Astrocyte (in vitro differentiated cells and primary cell): ENCODE measurements at places on chromosomes 3 and 15. TPM values are rescaled to one million over a fixed set of nuclear protein-coding genes. Genes with fewer than 3 reads are reported as not detected.

DNA sequence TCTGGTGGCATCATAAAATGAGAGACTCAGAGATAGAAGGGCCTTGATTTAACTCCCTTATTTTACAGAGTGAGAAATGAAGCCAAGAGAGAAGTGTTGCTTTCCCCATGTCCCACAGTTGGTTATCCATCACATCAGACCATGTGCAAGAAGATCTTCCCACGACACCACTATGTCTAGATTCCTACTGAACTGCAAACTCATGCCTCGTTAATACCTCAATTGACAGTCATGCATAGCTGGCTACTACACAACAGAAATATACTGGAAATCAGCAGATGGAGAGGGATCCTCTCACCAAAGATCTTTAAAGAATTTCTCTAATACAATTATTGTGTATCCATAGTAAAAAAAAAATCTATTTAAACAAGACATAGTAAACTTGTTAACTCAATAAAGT, 33.3 kb downstream of the PEAK1 start:
- no peak for DNase-seq

GRCh38 chr3:13718000-13718399, 161.9 kb downstream of the WNT7A start:
- DNase-seq: no peak

GRCh38 chr15:52464040-52464439, 64.6 kb downstream of the MYO5A start:
- no peak for DNase-seq

GRCh38 chr3:135148398-135149020, 353.4 kb downstream of the EPHB1 start:
- DNase-seq: no peak

- DNase-seq: no peak
Observed at GRCh38 chr3:177362626-177363025, 165.3 kb upstream of the TBL1XR1 start.

GRCh38 chr15:101556273-101556672, 66.8 kb upstream of the PCSK6 start:
- no peak for DNase-seq

- DNase-seq: no peak
Observed at GRCh38 chr3:32500880-32501782, 1.5 kb downstream of the CMTM6 start.

- DNase-seq: no peak
Observed at GRCh38 chr3:38641461-38642110, 7.9 kb downstream of the SCN5A start.

- DNase-seq: no peak
Observed at GRCh38 chr3:102114264-102114979, 265.1 kb downstream of the NFKBIZ start.

- peak; percentile 29 for DNase-seq
Observed at GRCh38 chr3:117097351-117097750, 387.8 kb downstream of the TUSC7 start.

GRCh38 chr3:23888617-23889228, 28.1 kb downstream of the NKIRAS1 start:
- no peak for DNase-seq

- DNase-seq: no peak
Observed at GRCh38 chr3:58238830-58239229, 1.2 kb downstream of the ABHD6 start.

- no peak for DNase-seq
Observed at GRCh38 chr3:46893763-46894162, 16.2 kb downstream of the PTH1R start.

- peak; percentile 63 for DNase-seq
Observed at GRCh38 chr15:56719774-56720555, 13.3 kb downstream of the ZNF280D start.

GRCh38 chr3:127606981-127607595, 8.9 kb downstream of the MCM2 start:
- no peak for DNase-seq

- DNase-seq: no peak
Observed at GRCh38 chr15:68059630-68060029, 5.5 kb downstream of the PIAS1 start.

GRCh38 chr3:195208183-195208582, 62.8 kb downstream of the XXYLT1 start:
- no peak for DNase-seq

- no peak for DNase-seq
Observed at GRCh38 chr3:53478921-53479664, 15.3 kb upstream of the CACNA1D start.

DNA sequence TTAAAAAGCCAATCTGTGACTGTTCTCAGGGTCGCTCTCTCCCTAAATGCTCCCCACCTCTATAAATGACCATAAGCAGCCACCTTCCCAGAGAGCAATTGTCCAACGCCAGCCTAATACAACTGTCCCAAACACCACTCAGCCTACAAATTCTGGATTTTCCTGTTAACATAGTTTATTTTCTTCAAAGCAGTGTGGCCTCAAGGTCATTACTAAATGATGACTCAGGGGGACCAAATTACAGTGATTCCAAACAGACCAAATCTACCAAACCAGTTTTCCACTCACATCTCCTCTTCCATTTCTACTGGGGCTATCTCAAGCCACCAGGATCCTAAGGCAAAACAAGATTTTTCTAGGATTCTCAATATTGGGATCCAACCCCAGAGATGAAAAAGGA, 22.5 kb downstream of the HEXA start:
- no peak for DNase-seq

DNA sequence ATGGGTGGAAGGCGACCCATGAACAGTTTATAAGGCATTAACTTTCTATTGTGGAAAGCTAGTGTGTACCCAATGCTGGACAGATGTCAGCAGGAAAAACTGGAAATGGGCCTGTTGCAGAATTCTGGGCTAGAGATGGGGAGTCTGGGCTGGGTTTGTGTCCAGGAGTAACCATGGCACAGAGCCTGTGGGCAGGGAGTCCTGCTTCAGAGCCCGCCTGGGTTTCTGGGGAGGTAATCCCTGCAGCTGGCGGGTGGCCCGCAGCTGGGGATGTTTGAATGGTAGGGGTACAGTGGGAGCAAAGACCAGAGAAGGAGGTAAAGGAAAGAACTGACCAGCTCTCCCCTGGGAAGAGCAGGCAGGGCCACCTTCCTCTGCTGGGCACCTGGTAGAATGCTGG, 25.7 kb downstream of the ACAA1 start:
- DNase-seq: no peak

GRCh38 chr3:146594843-146595482, 10.2 kb downstream of the PLSCR5 start:
- DNase-seq: no peak

- peak; percentile 84 for DNase-seq
Observed at GRCh38 chr15:25790000-25790660, 73.0 kb downstream of the ATP10A start.

Gene GALNT15
- total RNA-seq: 0.95 and 3.0 TPM in 2 replicates

Gene CDV3
- total RNA-seq: 290 and 323 TPM in 2 replicates

Gene PRICKLE2
- 84.4 and 101 TPM in 2 replicates for total RNA-seq

Gene INO80
- total RNA-seq: 17.0 and 17.3 TPM in 2 replicates

Gene CFAP100
- not detected in 2 replicates for total RNA-seq

Gene GPR62
- total RNA-seq: not detected in 2 replicates

Gene ZPLD1
- 0.45 and 0.60 TPM in 2 replicates for total RNA-seq

Gene EPB42
- total RNA-seq: not detected in 2 replicates

Gene HHLA2
- total RNA-seq: not detected in 2 replicates

Gene SH2D7
- not detected in 2 replicates for total RNA-seq

Gene MEGF11
- total RNA-seq: 0.16 and 0.29 TPM in 2 replicates

Gene SLC33A1
- total RNA-seq: 27.3 and 30.4 TPM in 2 replicates

Gene SKOR1
- total RNA-seq: not detected in 2 replicates

Gene VGLL4
- 69.7 and 70.3 TPM in 2 replicates for total RNA-seq

Gene RBMS3
- total RNA-seq: 32.3 and 33.0 TPM in 2 replicates

Gene CELF6
- 0.41 TPM in 1 of 2 replicates, not detected in the other for total RNA-seq
